ENCODE measurements at places on chromosomes 12 and 14. TPM values are rescaled to one million over a fixed set of nuclear protein-coding genes. Genes with fewer than 3 reads are reported as not detected.

ANGEL1 gene
- total RNA-seq = 28.0 TPM

KRT82 gene
- not detected for total RNA-seq

SSPN gene
- 3.5 TPM for total RNA-seq

CCDC177 gene
- not detected for total RNA-seq

PSMA3 gene
- total RNA-seq = 159 TPM

LRP1-AS gene
- not detected for total RNA-seq

GAS2L3 gene
- 6.8 TPM for total RNA-seq

SDSL gene
- 5.2 TPM for total RNA-seq

NRL gene
- 4.2 TPM for total RNA-seq

ASIC1 gene
- 1.4 TPM for total RNA-seq

GOLGA3 gene
- total RNA-seq = 77.5 TPM

PLEKHH1 gene
- total RNA-seq = 0.46 TPM

YARS2 gene
- 19.5 TPM for total RNA-seq

Data from upper lobe of left lung (tissue), 6 donors.